Fibroblast of pulmonary artery (primary cell): ENCODE measurements at places on chromosomes 7 and 10.
A peak's percentile ranks its signal among the peaks of the same experiment; 100 is the strongest.

DNA sequence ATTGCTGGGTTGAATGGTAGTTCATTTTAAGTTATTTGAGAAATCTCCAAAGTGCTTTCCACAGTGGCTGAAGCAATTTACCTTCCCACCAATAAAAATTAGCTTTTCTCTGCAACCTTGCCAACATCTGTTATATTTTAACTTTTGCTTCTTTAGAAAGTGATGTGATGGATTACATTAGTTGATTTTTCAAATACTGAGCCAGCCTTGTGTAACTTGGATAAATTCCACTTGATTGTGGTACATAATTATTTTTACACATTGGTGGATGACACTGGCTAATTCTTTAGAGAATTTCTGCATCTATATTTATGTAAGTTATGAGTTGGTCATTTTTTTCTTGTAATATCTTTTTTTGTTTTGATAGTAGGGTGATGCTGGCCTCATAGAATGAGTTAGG is 634.1 kb downstream of the GALNT17 start:
- DNase-seq: no peak

DNA sequence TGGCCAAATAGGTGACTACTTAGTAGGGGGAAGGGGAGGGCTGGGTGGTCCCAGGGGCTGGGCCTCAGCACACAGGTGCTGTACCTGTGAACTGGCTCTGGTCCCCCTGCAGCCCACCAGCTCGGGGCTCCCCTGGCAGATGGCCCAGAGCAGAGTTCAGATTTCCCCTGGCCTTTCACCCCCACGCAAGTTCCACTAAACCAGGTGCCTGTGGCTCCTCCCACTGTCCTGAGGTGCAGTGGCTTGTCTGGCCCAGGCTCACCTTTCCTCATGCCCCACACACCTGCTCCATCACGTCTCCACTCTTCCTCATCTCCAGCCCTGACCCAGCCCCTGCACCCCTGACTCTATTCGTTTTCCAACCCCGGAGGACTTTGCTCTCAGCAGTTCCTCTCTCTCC is 47.3 kb upstream of the OPALIN start:
- DNase-seq: no peak

- DNase-seq: no peak
Observed at GRCh38 chr10:119344381-119344780, 137.0 kb downstream of the GRK5 start.

DNA sequence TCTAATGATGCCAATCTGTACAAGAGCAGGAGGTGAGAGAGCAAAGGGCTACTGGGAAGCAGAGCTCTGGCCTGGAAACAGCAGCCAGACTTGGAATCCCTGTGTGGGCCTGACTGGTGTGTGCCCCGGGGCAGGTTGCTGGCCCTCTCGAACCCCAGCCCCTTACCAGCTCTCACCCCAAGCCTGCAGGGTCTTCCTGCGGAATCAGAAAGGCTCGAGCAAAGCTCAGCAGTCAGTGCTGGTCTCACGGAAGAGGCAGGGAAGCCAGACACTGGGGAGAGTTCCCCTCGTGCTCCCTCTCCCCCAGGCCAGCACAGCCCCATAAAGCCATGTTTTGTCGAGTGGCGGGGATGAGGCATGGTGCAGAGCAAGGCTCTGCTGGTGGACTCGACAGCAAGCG is 50.1 kb downstream of the POLR3A start:
- DNase-seq: no peak

DNA sequence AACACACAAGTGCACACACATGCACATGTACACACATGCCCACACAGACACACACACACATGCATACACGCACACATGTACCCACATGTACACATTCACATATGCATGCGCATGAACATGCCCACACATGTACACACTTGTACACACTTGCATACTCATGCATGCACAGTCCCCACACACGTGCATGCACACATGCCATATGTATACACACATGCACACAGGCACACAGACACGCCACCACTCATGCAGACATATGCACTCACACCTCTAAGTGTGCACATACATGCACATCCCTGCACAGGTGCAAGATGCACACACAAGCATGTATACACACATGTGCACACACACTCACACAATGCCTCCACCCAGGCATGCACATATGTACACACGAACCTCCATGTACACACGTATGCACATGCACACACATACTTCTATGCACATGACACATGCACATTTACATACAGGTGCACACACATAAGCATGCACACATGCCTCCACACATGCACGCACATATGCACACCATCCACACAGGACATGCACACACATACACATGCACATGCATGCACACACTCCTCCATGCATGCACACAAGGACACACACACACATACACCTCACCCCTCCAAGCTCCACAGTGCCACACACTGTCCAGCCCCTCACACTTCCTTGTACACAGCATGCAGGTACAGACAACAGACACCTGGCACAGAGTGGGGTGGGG is 45.8 kb downstream of the YKT6 start:
- no peak for DNase-seq

GRCh38 chr7:34845666-34846361 is 187.8 kb downstream of the NPSR1 start:
- peak; percentile 11 for DNase-seq

DNA sequence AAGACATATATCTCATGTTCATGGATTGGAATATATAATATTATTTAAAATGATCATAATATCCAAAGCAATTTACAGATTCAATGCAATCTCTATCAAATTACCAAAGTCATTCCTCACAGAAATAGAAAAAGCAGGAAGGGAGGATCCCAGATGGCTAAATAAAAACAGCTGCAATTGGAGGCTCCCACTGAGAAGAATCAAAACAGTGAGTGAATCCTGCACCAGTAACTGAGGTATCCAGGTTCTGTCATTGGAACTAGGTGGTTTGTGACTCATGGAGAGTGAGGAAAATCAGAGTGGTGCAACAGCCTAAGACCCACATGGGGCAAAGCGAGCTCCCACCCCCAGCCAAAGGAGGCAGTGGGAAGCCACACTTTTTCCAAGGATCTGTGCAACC is 128.4 kb downstream of the MTERF1 start:
- no peak for DNase-seq

DNA sequence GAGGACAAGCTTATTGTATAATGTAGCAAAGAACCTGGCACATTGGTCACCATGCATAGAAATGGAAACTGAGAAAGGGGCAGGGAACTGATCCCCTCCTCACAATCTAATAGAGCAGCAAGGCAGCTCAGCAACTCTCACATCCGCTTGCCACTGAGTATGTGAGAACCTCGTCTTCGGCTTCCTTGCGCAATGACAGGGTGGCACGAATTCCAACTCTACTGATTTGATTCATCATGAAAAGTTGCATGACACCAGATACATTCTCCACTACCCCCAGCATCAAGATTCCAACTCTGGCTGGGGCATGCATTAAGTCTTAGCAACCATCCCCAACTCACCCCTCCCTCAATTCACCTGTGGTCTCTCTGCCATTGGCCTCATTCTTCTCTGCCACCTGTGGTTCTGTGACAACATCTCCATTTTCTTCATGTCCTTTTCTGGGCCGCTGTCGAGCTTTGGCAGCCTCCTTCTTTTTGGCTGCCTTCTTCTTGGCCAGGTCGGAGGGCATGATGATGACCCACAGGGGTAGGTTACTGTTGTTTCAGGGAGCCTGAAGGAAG is 976 bp downstream of the ABCF2 start:
- DNase-seq: no peak

GRCh38 chr10:13395540-13395939 is 47.4 kb upstream of the SEPHS1 start:
- no peak for DNase-seq

GRCh38 chr7:7953806-7954205 is 14.8 kb upstream of the GLCCI1 start:
- no peak for DNase-seq
